ENCODE measurements at places on chromosomes 2 and 18. TPM values are rescaled to one million over a fixed set of nuclear protein-coding genes. Genes with fewer than 3 reads are reported as not detected.

NFATC1 gene
- total RNA-seq: 27.8 TPM

ZNF521 gene
- total RNA-seq: not detected

KATNAL2 gene
- 0.45 TPM for total RNA-seq

ASIC4 gene
- total RNA-seq: not detected

DHRS9 gene
- total RNA-seq: not detected

RIT2 gene
- total RNA-seq: not detected

AOX1 gene
- not detected for total RNA-seq

BCL2 gene
- total RNA-seq: 143 TPM

ST6GAL2 gene
- total RNA-seq: not detected

ALPG gene
- not detected for total RNA-seq

POTEI gene
- total RNA-seq: not detected

AGXT gene
- not detected for total RNA-seq

ANKRD39 gene
- 32.6 TPM for total RNA-seq

EHD3 gene
- total RNA-seq: 1.1 TPM

Data from activated CD8-positive, alpha-beta memory T cell treated with anti-CD3 and anti-CD28 coated beads, Interleukin-2, amount 10 ng/mL, durations not matched to agents 7 days and 5 days (primary cell).